ENCODE measurements at places on chromosomes 16 and 17. TPM values are rescaled to one million over a fixed set of nuclear protein-coding genes. Genes with fewer than 3 reads are reported as not detected.

GRCh38 chr17:33509331-33509730 lies 216.2 kb upstream of the ASIC2 start:
- H3K4me1 ChIP-seq: no peaks in the 10 kb centered on the region
- H3K36me3 ChIP-seq: no peaks in the 10 kb centered on the region
- H3K27me3 ChIP-seq: no peaks in the 10 kb centered on the region

GRCh38 chr17:6269478-6269877 lies 165.4 kb downstream of the AIPL1 start:
- no peak overlapping the region for H3K4me3 ChIP-seq
- peak; percentile 60 for DNase-seq
- no peaks in the 10 kb centered on the region for H3K36me3 ChIP-seq
- peaks cover 6% of the 10 kb centered on the region for H3K27me3 ChIP-seq
- no peak overlapping the region for H3K27ac ChIP-seq
- no peaks in the 10 kb centered on the region for H3K4me1 ChIP-seq

GRCh38 chr17:73067075-73067474 lies 25.4 kb downstream of the SLC39A11 start:
- H3K27me3 ChIP-seq: no peaks in the 10 kb centered on the region
- H3K27ac ChIP-seq: no peak overlapping the region
- no peak for DNase-seq
- H3K4me1 ChIP-seq: no peaks in the 10 kb centered on the region

DNA sequence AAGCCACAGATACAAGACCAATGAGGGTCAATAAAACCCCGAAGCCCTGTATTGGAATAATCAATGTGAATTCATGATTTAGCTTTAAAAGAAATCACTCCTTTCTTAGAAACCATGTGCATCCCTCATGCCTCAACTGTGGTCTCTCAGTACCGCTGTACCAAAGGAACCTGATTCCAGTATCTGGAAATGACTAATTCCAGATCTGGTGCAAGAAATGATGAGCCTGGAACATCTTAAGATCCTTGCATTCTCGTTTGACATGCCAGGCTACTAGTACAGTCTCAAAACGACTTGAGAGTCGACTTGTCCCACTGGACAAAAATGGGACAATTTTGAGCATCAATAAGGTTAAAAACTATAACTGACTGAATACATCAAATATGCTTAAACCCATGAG lies 21.2 kb downstream of the USP31 start:
- no peaks in the 10 kb centered on the region for H3K36me3 ChIP-seq
- no peak overlapping the region for H3K4me3 ChIP-seq
- no peak for DNase-seq
- peaks cover 44% of the 10 kb centered on the region for H3K4me1 ChIP-seq

KRT40 gene
- not detected for total RNA-seq

C16orf54 gene
- total RNA-seq: not detected

- H3K27me3 ChIP-seq: no peaks in the 10 kb centered on the region
- DNase-seq: no peak
- no peak overlapping the region for H3K27ac ChIP-seq
- no peaks in the 10 kb centered on the region for H3K4me1 ChIP-seq
- no peak overlapping the region for H3K4me3 ChIP-seq
Measured at GRCh38 chr16:48075398-48075797, 80.4 kb downstream of the ABCC12 start.

DNA sequence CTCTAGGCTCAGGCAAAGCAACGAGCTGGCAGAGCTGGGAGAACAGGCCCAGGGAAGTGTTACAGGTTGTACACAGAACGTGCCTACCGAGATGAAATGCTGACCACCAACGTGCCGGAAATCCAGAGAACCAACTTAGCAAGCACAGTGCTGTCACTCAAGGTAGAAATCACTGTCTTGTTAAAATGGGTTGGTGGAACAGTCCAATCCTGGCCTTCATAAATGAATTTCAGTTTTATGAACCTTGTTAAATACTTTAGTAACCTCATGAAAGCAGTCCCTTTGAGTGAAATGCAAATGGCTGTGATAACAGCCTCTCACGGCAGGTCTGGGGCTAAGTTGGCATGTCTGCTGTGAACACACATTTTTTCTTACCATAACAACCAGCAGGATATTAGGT lies 29.0 kb downstream of the ETV4 start:
- peaks cover 26% of the 10 kb centered on the region for H3K36me3 ChIP-seq
- H3K4me1 ChIP-seq: peaks cover 22% of the 10 kb centered on the region
- no peaks in the 10 kb centered on the region for H3K27me3 ChIP-seq
- peak overlapping the region; percentile 71 for H3K27ac ChIP-seq
- no peak for DNase-seq

GRCh38 chr16:76346210-76346609 lies 69.0 kb downstream of the CNTNAP4 start:
- no peak overlapping the region for H3K27ac ChIP-seq
- no peaks in the 10 kb centered on the region for H3K4me1 ChIP-seq
- DNase-seq: no peak
- no peak overlapping the region for H3K4me3 ChIP-seq

SLC47A2 gene
- not detected for total RNA-seq

ALDH3A1 gene
- total RNA-seq: 1.2 TPM

CD300E gene
- not detected for total RNA-seq

- H3K4me3 ChIP-seq: no peak overlapping the region
- no peak overlapping the region for H3K27ac ChIP-seq
- peaks cover 3% of the 10 kb centered on the region for H3K27me3 ChIP-seq
- H3K36me3 ChIP-seq: no peaks in the 10 kb centered on the region
- H3K4me1 ChIP-seq: no peaks in the 10 kb centered on the region
Measured at GRCh38 chr17:55641676-55642081, 81.0 kb downstream of the TMEM100 start.

VKORC1 gene
- total RNA-seq: 93.5 TPM

CPNE7 gene
- 1.5 TPM for total RNA-seq

DNA sequence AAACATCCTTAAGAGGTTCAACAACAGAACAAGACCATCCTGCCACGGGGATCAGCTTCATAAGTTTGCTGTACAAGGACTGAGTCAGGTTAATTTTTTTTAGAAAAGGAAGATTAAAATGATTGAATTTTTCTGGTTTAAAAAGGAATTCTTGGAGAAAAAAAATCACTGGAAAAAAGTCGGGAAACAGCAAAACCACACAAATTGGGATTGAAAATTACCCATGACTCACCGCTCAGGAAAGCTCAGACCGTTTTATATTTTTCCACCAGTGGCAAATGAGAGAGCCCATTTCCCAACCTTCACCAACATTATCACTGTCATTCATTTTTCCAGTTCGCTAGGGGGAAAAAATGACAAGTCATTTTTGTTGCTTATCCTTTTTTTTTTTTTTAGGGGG lies 46.6 kb downstream of the MRM3 start:
- no peak overlapping the region for H3K4me3 ChIP-seq
- peaks cover 4% of the 10 kb centered on the region for H3K36me3 ChIP-seq
- no peak overlapping the region for H3K27ac ChIP-seq
- H3K27me3 ChIP-seq: no peaks in the 10 kb centered on the region
- no peak for DNase-seq

DNA sequence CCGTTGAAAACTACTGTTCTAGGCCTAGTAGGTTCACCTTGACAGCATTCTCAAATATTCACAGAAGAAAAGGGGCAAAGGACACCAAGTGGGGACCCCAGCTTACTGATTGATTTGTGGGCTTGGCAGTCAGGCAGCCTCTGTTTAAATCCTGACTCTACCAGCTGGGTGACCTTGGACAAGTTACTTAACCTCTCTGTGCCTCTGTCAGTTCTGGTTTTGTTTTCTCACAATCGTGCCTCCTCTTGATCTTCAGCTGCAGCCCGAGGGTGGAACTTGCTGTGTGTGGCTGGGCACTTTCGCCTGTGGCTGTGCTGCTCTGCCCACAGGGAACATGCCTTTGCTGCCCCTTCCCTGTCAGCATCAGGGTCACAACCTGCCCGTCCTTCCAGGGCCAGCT lies 17.8 kb downstream of the RAP1GAP2 start:
- no peaks in the 10 kb centered on the region for H3K27me3 ChIP-seq
- no peak overlapping the region for H3K4me3 ChIP-seq
- H3K27ac ChIP-seq: no peak overlapping the region
- H3K4me1 ChIP-seq: peaks cover 7% of the 10 kb centered on the region

GRCh38 chr16:78461496-78462287 lies 362.2 kb downstream of the WWOX start:
- H3K27me3 ChIP-seq: no peaks in the 10 kb centered on the region
- H3K4me3 ChIP-seq: no peak overlapping the region
- H3K36me3 ChIP-seq: no peaks in the 10 kb centered on the region
- DNase-seq: no peak
- H3K4me1 ChIP-seq: no peaks in the 10 kb centered on the region

DNA sequence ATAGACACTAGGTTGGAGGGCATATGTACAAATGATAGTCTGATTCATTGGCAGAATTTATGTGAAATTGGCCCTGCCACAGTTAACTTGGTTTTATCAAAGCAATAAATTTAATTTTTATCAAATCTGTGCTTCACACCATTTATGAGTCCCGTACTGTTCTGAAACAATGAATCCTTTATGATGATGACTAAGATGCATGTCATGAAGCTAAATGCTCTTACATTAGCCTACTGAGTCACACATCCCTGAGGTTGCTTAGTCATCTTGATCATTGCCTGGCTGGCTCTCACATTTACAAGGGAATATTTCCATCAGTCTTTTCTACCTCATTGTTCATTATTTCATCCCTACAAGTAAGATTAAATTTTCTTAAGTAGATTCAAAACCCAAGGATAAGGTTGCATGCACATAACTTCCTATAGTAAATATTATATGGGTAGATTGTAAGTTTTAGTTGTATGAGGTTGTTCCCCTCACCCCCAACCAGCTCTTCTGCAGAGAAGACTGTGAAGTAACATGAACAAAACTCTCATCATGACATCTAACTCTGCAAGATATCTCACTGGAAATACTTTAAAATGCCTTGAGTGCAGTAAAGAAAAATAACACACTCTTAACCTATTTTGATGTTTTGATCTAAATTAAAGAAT lies 170.7 kb downstream of the CYB561 start:
- H3K36me3 ChIP-seq: no peaks in the 10 kb centered on the region
- H3K27me3 ChIP-seq: no peaks in the 10 kb centered on the region
- H3K4me3 ChIP-seq: no peak overlapping the region
- H3K4me1 ChIP-seq: peaks cover 36% of the 10 kb centered on the region
- peak; percentile 90 for DNase-seq

- no peak for DNase-seq
- no peaks in the 10 kb centered on the region for H3K4me1 ChIP-seq
- no peak overlapping the region for H3K27ac ChIP-seq
- no peak overlapping the region for H3K4me3 ChIP-seq
- H3K27me3 ChIP-seq: no peaks in the 10 kb centered on the region
Measured at GRCh38 chr17:38914741-38915638, 10.4 kb upstream of the LASP1NB start.

DNA sequence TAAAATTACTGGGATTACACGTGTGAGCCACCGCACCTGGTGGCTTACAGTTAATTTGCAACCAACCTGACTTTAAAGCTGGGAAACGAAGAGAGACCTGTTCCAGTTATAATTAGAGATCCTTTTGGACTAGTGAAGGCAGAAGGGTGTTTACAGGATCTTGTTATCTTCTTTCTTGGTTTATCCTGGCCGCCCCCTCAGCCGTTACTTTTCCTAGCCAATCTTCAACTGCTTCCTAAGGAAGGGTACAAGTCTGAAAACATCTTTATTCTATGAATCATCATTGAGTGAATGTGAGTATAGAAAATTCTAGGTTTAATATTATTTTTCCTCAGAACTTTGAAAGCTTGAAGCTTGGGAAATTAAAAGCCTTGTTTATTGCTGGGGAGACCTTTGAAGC lies 286.5 kb downstream of the SLC39A11 start:
- no peak overlapping the region for H3K27ac ChIP-seq
- H3K4me1 ChIP-seq: no peaks in the 10 kb centered on the region
- no peak for DNase-seq
- no peak overlapping the region for H3K4me3 ChIP-seq

GRCh38 chr16:66395806-66396555 lies 29.5 kb downstream of the CDH5 start:
- no peak overlapping the region for H3K27ac ChIP-seq
- H3K27me3 ChIP-seq: no peaks in the 10 kb centered on the region
- H3K36me3 ChIP-seq: peaks cover 54% of the 10 kb centered on the region
- no peaks in the 10 kb centered on the region for H3K4me1 ChIP-seq
- no peak overlapping the region for H3K4me3 ChIP-seq

DNA sequence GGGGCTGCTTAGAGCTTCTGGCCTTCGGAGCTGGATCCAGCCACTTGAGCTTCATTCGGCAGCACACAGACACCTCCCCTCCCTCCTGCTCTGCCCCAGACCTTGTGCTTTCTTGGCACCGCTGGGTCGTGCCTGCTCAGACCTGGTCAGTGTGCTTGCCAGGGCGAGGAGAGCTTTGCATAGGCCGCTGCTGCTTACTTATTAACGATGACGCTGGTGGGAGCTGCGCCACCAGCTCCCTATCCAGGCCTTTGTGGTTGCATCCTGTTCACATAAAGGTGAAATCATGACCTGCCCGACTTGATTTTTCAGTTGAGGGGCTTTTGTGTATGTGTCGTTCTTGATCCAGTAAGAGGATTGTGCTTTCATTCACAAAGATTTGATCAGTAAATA lies 101.1 kb downstream of the MSI2 start:
- peaks cover 5% of the 10 kb centered on the region for H3K4me1 ChIP-seq
- DNase-seq: no peak
- no peak overlapping the region for H3K27ac ChIP-seq
- no peaks in the 10 kb centered on the region for H3K36me3 ChIP-seq
- H3K27me3 ChIP-seq: no peaks in the 10 kb centered on the region

GRCh38 chr16:53911513-53911912 lies 207.6 kb downstream of the FTO start:
- DNase-seq: peak; percentile 9
- no peak overlapping the region for H3K4me3 ChIP-seq
- H3K36me3 ChIP-seq: no peaks in the 10 kb centered on the region
- no peak overlapping the region for H3K27ac ChIP-seq

- DNase-seq: no peak
- no peak overlapping the region for H3K4me3 ChIP-seq
- H3K27me3 ChIP-seq: no peaks in the 10 kb centered on the region
- H3K36me3 ChIP-seq: no peaks in the 10 kb centered on the region
Measured at GRCh38 chr17:65886315-65887245, 305.4 kb downstream of the CEP112 start.

HEATR3 gene
- 23.1 TPM for total RNA-seq

DNA sequence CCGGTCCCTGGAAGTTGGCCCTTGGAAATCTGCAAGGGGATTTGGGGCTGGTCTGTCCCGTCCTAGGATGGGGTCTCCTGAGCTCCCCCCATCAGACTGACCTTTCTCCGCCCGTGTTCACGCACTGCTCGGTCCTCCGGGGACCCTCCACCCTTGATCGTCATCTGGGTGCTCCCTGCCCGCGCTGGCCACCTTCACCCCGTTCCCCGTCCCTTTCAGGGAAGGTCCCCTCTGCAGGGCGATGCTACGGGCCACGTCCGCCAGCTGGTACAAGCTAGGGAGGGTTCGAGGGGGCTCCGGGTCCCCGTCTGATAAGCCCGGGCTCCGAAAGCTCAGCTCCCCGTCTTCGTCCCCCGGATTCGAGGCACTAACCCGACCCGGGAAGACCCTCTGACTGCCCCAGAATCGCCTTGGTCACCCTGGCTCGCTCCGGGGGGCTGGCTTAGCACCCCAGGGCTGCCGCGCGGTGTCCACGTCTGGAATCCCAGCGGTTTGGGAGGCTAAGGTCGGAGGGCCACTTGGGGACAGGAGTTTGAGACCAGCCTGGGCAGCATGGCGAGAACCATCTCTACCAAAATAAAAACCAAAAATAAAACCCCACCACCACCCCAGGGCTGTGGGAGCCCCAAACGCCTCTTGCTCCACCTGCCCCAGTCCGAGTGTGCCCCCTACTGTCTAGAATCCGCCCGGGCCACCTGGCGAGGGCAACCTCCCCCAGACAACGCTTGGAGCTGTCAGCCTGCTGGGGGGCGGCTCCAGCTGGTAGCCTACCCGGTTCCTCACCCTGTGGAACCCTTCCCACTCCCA lies 1.1 kb upstream of the SLC43A2 start:
- no peaks in the 10 kb centered on the region for H3K27me3 ChIP-seq
- no peaks in the 10 kb centered on the region for H3K36me3 ChIP-seq
- peak; percentile 66 for DNase-seq
- peak overlapping the region; percentile 31 for H3K4me3 ChIP-seq
- peaks cover 32% of the 10 kb centered on the region for H3K4me1 ChIP-seq
- H3K27ac ChIP-seq: peak overlapping the region; percentile 53

CFAP97D1 gene
- total RNA-seq: not detected
